ENCODE measurements at places on chromosomes 3 and 15.

- DNase-seq = no peak
These were observed 6.7 kb upstream of the DAPK2 start for GRCh38 chr15:64052925-64053491.

DNA sequence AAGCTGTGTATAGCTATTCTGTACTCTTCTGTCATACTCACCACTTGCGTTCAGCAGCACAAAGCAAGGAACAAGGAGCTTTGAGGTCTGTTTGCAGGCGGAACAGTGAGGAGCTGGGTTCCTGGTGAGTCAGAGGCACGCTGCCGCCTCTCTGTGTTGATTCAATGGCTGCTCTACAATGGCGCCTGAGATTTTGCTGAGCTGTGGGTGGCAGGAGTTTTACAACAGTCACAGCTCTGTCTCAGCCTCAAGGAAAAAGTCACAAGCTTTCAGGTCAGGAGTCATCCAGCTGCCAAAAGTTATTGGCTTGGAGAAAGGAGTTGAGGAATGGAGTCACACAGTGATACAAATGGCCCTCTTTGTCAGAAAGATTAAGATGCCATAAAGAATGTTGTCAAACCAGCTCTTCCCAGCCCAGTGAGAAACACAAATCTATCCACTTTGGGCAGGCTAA lies 98.1 kb downstream of the SSR3 start:
- DNase-seq = no peak

- no peak for DNase-seq
These were observed 16.9 kb upstream of the GUCA1C start for GRCh38 chr3:108970561-108970960.

- peak; percentile 93 for DNase-seq
These were observed 30.0 kb downstream of the MASP1 start for GRCh38 chr3:187261541-187261969.

DNA sequence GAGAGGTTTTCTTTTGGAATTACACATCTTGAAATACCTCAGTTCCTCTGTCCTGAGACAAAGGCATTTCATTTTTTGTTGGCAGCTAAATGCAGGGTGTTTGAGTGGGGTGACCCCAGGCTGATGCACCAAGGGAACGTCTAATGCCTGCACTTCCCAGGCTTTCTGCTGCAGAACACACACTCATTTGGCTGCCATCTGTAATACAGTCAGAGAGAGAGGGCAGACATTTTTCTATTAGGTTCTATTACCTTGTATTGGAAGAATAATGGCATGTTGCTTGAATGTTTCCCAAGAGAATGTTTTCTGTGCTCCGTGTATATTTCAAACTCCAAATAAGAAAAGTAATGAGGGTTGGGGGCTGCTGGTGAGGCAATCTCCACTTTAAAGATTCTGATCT lies 87.1 kb downstream of the PTPRG start:
- DNase-seq = no peak

GRCh38 chr3:106302451-106303221 lies 433.8 kb upstream of the CBLB start:
- DNase-seq = no peak

DNA sequence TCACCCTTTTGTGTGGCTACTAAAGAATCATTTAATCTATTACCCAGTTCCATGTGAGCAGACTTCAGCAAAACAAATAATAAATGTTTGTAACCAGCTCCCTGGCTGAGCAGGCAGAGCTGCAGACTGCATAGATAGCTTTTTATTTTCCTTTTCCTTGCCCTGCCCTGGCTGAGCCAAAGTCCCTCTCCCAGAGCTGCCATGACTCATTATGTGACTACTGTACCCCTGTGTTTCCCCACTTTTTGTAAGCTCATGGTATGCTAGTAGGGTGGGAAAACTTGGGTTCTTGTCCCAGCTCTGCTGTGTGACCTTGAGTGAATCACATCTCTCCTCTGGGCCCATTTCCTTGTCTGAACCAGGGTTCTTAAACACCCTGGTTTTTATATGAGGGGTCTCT lies 127.5 kb downstream of the CLSTN2 start:
- DNase-seq = no peak

GRCh38 chr3:141100531-141101320 lies 49.6 kb downstream of the SPSB4 start:
- DNase-seq = no peak

DNA sequence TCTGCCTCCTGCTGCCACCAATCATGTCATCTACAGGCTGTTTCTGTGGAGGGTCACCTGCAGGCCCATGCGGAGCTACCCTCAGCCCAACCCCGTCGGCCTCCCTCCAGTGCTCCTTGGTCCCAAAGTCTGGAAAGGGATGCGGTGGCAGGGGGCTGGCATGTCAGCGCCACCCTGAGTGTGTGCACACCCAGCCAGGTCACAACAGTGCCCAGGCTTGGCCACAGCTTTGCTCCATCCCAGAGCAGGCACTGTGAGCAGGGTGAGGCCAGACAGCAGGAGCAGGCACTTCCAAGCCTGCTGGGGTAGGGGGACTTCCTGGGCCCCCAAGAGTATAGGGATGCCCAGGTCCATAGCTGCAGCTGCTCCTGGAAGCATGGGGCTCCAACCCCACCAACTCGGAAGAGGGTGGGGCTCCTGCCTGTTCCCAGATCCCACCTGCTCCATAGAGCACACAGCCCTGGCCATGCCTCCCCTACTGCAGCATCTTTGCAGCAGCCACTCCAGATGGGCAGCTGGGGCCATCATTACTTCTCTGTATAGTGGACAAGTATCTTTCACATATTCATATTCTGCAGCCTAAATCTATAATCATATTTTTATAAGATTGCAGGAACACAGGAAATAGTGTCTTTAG lies 109.3 kb downstream of the CBLB start:
- DNase-seq = no peak

- DNase-seq = peak; percentile 4
These were observed 79.7 kb upstream of the CDIN1 start for GRCh38 chr15:36499412-36500389.

- DNase-seq = peak; percentile 73
These were observed 51.0 kb downstream of the ZDHHC19 start for GRCh38 chr3:196159952-196160804.

- no peak for DNase-seq
These were observed 176.6 kb downstream of the KLF13 start for GRCh38 chr15:31503256-31503655.

GRCh38 chr15:42931702-42932486 lies 11.3 kb upstream of the TTBK2 start:
- no peak for DNase-seq

- no peak for DNase-seq
These were observed 17.5 kb downstream of the GASK1A start for GRCh38 chr3:42996633-42997075.

GRCh38 chr3:165503825-165504224 lies 307.6 kb upstream of the SLITRK3 start:
- DNase-seq = no peak

DNA sequence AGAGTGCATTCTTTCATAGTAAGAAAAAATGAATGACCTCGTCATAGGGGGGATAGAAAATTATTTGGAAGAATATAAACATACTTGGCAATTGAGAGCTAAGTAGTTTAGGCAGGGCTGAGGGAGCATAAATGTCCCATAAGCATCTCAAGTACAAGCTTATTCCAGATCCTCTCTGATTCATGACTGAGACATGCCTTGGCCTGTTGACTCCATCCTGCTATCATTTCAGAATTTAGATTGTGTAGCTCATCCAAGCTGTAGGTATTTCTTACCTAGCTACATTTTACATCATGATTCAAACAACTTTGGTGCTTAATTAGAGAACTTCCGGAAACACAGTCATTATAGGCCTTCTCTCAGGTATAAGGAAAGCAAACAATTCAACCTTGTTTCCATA lies 12.3 kb downstream of the POGLUT1 start:
- no peak for DNase-seq

- DNase-seq = no peak
These were observed 134.5 kb upstream of the AADACL2 start for GRCh38 chr3:151599103-151599672.

- peak; percentile 91 for DNase-seq
These were observed at the start of gene XXYLT1 for GRCh38 chr3:195270817-195271409. Gene XXYLT1, minus strand, starts transcription at chr3:195271159. Its CDS starts 101 bp downstream, at chr3:195271058.
